Activated CD4-positive, alpha-beta T cell treated with anti-CD3 and anti-CD28 coated beads, Interleukin-10, Interleukin-2, amounts not matched to agents 100 ng/mL and 50 ng/mL, durations not matched to agents 16 hours and 8 hours (primary cell): ENCODE measurements at places on chromosomes 7 and 10.

GRCh38 chr7:149414745-149415390 is 46.0 kb downstream of the ZNF777 start:
- DNase-seq, result peak; percentile 71

DNA sequence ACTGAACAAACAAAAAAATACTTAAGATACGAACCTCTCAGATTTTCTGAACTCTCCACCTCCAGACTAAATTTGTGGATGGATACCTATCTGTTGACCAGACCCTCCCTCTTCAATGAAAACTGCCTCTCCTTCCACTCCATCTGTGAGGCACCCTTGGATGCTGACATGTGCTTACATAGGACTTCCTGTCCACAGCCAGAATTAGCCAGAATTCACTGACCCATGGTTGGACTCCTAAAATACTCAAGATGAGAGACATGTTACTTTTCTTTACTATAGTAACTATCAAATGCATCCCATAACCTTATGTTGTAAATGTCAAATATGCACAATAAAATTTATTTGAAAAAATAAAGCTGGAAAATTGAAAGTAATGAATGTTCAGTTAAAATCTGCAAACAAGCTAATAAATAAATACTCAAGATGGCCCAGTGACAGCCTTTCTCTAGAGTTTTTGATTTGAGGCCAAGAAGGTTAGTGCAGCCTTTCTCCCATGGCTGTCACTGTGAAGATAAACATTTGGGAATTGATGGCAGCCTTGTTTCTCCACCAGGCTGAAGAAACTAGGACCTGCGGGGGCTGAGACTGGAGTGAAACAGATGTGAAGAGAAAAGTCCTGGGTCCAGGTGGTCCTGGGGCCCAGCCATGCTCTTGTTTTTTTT is 287.0 kb downstream of the ZEB1 start:
- DNase-seq, result no peak

- peak; percentile 88 for DNase-seq
Observed at GRCh38 chr7:100088621-100089457, at the start of gene COPS6. TSS of gene COPS6 (plus strand) at chr7:100088969. CDS start at chr7:100088991, 22 bp downstream.

GRCh38 chr7:41028580-41028979 is 674.3 kb downstream of the INHBA start:
- no peak for DNase-seq

DNA sequence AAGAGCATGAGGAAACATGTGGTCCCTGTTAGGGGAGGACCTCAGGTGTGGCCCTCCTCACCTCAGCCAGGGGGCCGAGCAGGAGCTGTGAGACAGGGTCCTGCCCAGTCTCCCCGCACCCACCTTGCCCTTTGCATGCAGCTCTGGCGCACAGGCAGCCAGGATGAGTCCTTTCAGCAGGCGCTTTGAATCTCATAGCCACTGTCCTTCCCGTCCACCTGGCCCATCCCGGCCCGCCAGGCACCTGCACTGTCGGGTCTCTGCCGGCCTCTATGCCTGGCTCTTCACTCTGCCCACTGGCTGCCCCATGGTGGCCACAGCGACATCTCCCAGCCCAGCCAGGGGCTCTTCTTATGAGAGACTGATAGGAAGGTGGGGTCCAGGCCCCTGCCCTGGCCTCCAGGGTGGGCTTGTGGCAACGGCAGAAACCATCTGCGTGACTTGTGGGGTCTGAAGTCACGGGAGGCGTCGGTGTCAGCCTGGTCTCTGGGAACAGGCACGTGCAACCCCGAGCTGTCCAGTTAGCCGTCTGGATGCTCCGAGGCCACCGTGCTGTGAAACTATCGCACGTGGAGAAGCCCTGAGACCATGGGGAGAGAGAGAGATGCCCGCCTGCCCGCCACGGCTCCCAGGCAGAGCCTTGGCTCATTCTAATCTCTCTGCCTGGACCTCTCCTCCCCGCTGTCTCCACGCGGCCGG is 37.4 kb downstream of the FOXL3 start:
- no peak for DNase-seq

- no peak for DNase-seq
Observed at GRCh38 chr10:59954296-59954695, 47.9 kb upstream of the CCDC6 start.

- no peak for DNase-seq
Observed at GRCh38 chr10:98892523-98892922, 343.1 kb downstream of the HPSE2 start.

DNA sequence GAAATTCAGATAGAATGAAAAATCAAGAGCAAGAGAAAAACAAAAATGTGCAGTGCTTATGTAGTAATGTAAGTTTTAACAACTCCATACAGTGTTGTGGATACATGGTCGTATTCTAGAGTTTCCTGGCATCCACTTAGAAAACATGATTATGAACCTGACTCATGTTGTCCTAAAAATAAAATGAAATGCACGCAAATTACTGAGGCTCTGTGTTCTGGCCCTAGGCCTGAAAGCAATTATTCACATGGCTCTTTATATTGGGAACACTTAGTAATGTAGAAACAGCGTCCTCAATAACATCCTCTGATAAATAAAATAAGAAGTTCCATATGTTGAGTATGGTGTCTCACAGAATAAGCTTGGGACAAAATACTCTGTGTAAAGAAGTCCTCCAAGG is 200.2 kb upstream of the SEMA3E start:
- DNase-seq, result no peak

DNA sequence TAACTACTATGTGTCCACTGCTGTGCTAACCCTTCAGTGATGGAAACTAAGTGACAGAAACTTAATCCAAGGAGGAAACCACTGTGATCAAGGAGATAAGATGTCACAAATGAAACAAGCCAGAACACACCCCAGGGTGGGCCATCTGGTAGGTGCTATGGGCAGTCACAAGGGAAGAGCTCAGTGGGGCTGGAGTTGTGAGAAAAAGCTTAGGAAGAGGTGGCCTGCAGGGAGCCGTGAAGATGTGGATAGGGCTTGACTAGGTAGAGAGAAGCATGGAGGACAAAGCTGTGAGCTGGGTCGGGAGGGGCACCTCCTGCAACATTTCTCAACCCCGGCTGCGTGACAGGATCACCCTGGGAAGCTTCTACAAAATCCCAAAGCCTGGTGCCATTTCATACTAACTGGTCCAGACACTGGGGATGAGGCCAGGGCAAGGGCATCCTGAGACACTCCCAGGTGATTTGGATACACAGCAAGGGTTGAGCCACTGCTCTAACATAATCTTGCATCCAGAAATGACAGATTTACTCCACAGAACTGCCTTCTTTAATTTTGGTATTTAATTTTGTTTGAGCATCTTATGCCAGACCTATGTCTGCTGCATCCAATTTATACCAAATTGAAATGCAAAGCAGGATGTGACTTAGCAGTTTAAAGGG is 69.3 kb downstream of the OSBPL3 start:
- DNase-seq, result no peak

DNA sequence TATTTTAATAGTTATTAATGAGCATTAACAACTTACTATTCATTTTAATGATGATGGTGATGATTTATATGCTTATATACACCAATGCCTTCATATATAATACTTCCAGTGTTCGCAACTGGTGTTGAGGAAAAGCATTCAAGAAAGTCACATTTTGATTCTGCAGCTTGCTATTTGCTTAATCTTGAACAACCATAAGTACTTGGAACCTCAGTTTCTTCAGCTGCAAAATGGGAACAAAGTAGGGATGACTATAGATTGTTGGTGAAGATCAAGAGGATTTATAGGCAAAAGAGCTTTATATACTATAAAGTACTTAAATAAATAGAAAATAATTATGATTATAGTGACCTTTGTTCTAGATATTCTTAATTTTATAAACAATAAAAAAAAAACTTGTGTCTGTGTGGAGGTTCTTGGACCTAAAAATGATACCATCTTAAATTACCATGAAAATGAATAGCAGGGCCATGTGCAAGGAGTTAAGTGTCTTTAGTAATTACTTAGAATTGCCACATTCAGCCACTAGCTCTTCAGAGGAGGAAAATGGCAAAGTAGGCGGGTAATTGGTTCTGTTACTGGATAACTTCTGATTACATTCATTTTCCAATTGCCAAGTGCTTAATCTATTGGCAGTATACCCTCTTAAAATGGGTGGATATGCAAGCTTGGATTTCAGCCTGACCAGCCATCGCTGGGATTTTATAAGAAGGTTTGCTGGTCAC is 4.5 kb downstream of the ARID5B start:
- DNase-seq, result no peak

DNA sequence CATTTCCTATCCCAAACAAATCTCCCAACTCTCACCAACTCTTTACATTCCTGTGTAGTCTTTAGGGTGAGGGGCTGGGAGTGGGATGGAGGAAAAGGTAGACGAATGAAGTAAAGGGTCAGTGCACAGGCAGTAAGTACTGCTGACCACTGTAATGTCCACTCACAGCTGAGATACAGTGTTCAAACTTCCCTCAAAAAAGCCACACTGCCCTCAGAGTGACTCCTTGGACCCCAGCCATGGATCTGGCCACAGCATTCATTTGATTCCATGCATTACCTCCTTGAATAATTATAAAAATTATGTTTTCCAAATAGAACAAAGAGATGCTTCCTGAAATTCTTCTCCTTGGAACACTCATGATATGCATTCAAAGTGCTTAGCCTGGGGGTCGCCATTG is 19.8 kb upstream of the HIPK2 start:
- DNase-seq, result no peak

DNA sequence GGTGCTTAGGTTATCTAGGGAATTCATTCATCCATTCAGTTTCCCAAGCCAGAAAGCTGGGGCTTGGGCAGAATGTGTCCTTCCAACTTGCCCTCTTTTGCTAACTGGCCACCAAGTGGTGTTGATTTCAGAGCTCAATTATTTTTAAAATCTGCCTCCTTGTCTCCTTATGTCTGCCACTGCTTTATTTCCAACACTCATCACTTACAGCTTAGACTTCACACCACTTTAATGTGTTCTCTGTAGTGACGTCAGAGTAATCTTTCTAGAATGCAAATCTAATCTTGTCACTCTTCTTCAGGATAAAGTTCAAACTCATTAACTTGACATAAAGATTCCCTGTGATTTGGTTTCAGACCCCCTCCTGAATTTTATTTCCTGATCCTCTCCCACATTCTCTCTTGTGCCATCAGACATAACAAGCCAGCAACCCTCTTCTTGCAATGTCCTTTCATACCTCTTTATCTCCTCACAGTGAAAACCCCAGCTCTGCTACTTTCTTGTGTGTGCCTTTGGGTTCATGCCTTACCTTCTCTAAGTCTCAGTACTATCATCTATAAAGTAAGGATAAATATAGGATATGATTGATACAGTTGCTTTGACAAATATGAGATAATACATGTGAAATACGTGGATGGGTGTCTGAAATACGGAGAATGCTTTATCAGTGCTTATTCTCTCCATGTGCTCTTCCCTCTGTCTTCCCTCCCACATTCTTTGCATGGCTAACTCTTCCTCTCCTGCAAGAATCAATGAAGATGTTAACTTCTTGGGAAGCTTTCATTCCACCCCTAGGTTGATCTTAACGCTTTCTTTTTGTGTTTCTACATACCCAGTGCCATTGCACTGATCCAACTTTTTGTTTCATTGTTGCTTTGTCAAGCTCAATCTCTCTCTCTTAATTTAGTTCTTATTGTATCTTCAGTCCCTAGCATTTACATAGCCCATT is 522.7 kb upstream of the FZD8 start:
- DNase-seq, result no peak

GRCh38 chr10:49139846-49140195 is 6.0 kb upstream of the FAM170B start:
- DNase-seq, result no peak

DNA sequence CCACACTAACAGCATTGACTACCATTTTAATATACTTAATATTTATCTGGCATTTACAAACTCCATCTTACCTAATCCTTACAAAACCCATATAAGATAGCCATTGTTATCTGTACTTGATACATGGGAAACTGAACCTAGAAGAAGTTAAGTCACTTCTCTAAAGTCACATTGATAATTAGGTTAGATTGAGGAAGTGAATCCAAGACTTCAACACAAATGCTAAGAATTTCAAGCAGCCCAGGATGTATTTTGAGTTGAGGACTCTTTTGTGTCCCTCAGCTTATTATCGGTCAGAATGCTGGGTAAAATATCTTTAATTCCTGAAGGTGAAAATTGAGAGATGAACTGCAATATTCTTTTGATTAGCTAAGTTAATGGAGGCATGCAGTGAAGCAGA is 465.5 kb downstream of the PHTF2 start:
- DNase-seq, result no peak

- DNase-seq, result no peak
Observed at GRCh38 chr7:142803901-142804300, 33.1 kb downstream of the PRSS2 start.

DNA sequence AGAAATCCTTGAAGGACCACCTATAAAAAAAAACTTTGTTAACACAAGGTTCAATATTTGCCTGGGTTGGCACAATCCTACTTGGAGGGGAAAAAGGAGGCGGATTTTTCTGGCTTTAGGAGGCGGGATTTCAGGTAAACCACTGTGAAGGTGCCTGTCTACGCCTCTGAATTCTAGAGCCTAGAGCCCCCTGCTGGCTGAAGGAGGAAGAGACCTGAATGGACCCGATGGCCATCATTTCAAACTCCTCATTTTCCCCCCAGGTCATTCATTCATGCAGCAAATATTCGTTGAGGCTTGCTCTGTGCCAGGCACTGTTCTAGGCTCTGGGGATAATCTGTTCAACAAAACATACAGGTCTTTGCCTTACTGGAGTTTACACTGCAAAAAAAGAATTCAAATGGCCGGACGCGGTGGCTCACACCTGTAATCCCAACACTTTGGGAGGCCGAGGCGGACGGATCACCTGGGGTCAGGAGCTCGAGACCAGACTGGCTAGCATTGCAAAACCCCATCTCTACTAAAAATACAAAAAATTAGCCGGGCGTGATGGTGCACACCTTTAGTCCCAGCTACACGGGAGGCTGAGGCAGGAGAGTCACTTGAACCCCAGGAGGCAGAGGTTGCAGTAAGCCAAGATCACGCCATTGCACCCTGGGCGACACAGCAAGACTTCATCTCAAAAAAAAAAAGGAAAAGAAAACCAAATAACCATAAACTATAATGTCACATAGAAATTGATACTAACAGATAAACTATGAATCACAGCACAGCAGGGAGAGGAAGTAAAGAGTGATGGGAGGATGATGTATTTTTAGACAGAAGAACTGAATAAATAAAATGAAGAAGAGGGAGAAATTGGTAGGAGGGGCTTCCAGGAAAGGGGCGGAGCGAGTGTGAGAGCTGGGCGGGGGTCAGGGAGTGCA is 90.1 kb upstream of the NFE2L3 start:
- DNase-seq, result peak; percentile 77

DNA sequence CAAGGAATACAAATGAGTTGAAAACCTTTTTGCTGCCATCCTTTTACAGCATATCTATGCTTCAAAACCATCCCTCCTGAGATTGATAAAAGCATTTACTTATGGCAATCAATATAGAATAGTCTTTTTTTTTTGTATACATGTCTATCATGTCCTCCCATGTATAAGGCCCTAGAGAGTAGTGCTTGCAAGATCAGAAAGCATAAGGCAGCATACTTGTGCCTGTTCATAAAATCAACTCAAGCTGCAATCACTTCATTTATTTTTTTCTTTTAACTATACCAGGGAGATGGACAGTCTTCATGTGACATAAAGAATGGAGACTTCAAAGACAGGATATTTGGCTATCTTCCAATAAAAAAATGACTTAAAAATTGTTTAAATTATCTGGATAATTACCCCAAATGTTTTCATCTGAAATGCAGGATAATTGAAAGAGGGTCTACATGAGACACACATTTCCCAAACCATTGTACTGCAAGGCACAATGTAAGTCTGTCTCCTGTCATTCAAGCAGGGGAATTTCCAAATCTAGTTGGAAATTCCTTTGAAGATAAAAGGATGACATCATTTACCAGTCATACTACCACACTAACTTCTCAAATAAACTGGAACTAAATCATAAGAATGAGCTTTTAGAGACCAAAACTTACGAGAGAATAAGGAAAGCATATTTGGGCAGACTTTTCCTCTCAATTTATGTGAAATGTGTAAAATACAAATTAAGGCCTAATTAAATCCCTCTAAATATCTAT is 22.5 kb downstream of the LRRN3 start:
- no peak for DNase-seq
